ENCODE measurements at places on chromosomes 16 and 17.

GRCh38 chr17:12719948-12720347, 54.3 kb downstream of the MYOCD start:
- DNase-seq = no peak

GRCh38 chr16:14415291-14415690, 214.8 kb downstream of the PARN start:
- no peak for DNase-seq

- DNase-seq = no peak
Measured at GRCh38 chr17:11486868-11487310, 111.4 kb upstream of the DNAH9 start.

DNA sequence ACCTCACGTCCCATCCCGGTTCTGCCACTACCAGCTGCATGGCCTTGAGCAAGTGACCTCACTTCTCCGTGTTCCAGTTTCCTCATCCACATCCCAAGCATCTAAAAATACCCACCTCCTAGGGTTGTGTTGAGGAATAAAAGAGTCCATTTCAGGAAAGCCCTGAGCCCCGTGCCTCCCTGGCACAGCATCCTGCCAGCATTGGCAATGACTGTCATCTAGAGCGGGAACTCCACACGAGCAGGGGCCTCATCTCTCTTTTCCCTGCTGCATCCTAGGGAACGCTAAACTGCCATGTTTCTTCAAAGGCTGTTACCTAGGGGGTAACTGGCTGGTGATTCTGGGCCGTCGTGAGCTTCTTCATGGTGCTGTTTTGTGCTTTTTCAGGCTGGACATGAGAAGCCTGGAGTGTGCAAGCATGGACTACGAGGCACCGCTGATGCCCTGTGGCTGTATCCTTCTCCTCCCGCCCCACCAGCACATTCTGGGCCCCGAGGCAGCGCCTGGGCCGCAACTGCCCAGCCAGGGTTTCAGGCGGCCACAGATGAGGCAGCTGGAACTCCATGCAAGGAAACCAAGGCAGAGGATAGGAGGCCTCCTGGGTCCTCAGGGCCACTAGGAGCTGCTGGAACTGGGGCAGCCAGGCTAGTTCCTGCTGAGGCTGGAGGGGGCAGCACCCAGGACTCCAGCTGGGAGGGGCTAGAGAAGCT, 221.4 kb downstream of the KATNIP start:
- no peak for DNase-seq

DNA sequence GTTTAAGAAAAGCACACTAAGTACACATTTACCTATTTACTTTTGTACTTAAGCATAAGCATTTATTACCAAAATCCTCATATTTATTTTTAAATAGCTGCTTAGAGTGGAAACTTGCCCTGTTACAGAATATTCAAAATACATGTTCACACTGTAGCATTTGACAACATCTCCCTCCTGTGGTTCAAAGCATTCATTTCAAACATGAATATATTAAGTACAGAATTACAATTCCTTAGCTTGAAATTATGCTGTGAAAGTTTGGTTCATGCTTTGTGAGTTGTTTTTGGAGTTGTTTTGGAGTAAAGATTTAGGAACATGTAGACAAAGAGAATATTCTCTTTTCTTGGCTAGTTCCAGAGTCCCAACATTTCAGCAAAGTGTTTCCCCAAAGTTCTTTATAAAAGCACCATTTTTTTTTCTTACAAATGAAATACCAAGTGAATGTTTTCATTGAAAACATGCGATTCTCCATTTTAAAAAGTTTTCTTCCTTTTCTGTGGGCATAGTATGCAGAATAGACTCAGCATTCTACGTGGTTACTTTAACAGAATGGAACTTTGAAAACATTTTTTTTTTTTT, 33.2 kb downstream of the TUBD1 start:
- DNase-seq = no peak

DNA sequence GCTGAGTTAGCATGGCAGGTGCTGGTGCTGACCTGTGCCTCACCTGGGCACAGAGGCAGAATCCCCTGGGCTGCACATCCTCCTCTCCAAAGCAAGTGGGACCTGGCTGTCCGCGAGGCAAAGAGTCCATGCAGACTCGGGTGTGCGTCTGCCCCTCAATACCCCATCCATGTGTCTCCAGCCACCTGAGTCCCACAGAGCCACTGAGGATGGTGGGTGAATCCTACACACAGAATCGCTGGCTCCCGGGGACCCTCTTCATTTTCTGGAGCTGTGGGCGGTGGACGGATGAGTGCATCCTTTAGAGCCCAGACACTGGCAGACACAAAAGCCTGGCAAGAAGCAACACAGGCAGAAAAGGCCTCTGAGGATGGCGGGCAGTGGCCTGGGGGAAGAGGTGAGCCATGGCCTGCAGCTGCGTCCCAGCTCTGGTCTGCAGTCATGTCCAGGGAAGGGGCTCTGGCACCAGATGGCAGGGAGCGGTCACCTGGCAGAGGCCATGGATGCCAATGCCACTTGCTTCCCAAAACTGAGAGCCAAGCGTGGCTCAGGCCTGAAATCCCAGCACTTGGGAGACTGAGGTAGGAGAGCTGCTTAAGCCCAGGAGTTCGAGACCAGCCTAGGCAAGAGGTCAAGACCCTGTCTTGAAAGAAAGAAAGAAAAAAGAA, 29.9 kb downstream of the AXIN1 start:
- DNase-seq = no peak

- DNase-seq = no peak
Measured at GRCh38 chr17:58492238-58493121, 4.3 kb upstream of the HSF5 start.

DNA sequence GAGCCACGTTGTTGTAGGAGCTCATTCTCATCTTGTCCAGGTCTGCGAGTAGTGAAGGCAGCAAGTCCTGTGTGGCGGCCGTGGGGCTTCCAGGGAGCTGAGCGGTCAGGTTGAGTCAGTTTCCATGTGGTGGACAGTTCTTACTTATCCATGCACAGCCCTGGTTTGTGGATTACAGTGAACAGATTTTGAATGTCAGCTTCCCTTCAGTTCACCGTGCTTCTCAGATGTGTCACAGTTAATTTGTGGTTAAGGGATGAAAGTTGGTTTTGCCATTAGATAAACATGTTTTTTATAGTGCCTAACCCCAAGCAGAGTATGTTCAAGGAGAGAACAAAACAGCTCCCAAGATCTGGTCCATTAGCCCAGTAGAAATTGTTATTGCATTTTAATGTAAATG, 103.1 kb downstream of the RPTOR start:
- no peak for DNase-seq

DNA sequence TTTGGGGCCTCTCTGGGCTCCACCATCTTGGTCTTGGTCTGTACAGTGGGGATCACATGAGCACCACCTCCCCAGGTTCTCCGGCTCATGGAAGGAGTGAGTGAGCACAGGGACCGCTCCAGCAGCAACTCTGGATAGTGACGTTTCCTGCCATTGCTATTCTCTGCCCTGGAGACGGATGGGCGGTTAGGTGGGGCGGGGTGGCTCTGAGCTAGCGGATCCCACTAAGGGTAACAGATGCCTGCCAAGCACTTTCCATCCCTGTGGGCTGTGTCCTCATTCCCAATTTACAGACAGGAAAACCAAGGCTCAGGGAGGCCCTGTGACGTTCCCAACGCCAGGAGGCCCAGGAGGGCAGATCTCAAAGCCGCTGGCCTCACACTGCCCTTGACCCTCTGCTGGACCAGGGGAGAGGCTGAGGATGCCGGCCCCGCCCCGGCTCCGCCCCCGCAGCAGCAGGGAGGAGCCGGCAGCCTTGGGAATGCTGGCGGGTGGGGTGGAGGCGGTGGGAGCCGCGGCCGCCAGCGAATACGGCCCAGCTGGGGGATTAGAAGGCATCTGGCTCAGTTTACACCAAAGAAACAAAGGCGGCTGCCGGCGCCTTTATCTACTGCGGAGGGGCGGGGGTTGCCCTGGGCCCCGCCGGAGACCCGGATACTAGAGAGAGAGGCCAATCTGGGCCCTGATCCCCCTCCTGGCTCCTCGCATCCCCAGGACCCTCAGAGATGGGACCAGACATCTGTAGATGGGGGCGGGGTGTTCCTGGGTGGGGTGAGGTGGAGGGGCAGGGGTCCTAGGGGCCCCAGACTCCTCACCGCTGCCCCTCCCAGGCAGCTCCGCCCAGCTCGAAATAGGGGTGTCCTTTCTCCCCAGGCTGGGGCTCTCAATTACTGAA, 122.3 kb upstream of the CIBAR2 start:
- DNase-seq = peak; percentile 87

DNA sequence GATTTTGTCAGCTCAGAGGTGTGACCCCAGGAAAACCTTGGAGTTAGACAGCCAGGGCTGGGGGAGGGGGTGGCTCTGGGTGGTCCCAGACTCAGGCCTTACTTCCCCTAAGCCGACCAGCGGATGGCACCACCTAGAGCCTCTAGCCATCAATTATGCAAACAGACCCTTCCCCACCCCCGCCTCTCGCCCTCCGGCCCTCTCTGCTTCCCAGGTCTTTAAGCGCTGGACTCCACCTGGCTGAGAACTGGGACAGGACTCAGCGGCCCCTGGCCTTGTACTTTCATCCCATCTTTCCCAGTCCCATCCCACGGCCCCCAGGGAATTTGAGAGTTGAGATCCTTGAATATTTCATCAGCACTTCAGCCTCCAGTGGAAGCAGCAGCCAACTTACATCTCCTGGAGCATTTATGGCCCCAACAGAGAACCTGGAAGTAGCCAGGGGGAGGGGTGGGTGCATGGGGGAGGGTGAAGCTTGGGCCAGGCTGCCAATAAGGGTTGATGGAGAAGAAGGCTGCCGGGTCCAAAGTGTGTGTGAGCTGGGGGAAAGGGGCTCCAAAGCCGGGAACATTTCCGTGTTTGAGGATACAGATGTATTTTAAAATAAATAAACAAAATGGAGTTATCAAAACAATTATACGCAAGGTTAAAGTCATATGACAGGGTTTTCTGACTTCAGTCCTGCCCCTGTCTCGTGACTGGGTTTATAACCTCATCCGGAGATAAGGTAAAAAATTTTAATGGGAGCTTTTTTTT, 7.5 kb upstream of the JUP start:
- peak; percentile 51 for DNase-seq

DNA sequence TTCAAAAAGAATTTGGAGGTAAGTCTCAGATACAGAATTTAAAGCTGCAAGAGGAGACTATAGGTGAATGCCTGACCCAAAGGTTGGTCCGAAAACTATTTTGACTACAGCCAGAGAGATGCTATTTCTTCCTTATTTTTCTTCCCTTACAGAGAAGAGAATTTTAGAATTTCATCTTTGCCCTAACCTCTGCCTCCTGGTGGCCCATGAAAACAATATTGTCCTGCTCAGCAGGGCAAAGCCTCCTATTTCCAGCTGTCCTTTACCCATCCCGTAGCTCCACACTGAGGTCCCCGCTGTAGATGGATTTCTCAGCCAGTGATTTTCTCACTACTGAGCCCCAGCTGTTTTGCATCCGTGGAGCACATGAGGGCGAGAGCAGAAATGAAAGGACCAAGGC, 24.6 kb downstream of the HOXB1 start:
- no peak for DNase-seq

- DNase-seq = no peak
Measured at GRCh38 chr16:21116148-21116693, 34.4 kb downstream of the DNAH3 start.

DNA sequence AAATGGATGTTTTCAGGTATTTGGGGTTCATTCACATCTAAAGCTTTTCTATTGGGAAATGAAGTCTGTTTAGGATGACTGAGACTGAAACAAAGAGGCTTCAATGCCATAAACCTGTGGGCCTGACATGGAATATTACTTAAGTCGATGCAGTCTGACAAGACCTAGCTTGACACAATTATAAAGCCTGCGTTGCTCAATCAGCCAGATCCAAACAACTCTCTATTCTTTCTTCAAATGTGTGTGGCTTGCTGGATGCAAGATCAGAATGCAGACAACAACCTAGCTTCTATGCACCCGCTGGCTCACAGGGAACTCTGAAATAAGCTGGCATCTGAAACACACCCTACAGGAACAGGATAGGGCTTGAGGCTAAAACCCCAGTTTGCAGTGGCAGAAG, 40.0 kb downstream of the RFFL start:
- no peak for DNase-seq

DNA sequence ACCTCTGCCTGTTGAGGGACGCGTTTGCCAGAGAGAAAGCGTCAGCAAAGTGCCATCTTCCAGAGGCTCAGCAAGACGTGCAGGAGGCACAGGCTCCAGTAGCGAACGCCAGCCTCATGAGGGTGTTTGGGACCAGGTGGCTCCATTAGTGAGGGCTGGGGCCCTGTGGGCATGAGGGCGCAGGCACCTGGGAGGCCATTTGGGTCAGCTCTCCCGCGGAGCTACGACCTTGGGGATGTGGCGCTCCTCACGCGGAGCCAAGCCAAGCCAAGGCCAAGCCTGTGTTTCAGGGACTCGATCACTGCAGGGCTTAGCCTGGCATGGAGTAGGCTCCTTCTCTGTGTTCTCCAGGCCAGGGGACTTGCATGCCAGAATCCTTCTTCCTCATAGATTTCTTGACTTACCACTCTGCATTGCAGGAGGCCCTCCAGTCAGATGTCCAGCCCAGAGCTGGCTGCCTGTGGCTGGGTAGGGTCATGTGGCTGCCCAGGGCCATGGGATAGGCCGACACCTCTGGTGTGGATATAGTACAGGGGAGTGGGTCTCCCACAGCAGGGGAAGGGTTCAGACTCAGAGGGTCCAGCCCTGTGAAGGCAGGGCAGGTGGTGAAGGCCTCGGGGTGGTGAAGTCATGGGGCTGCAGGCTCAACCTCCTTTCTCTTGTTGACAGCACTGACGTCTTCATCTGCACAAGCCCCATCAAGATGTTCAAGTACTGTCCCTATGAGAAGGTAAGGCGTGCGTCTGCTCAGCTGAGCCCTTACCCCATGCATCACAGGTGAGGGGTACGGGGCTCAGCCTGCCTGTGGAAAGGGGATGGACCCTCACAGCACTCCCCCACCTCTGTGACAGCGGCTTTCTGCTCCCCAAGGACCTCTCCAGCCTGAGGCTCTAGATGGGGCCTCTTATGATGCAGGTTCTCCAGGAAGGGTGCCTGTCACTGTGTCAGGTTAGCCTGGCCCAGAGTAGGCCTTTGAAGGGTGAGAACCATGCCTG, 19.6 kb downstream of the NT5M start:
- DNase-seq = no peak

- no peak for DNase-seq
Measured at GRCh38 chr16:84047626-84048025, 5.0 kb upstream of the SLC38A8 start.

DNA sequence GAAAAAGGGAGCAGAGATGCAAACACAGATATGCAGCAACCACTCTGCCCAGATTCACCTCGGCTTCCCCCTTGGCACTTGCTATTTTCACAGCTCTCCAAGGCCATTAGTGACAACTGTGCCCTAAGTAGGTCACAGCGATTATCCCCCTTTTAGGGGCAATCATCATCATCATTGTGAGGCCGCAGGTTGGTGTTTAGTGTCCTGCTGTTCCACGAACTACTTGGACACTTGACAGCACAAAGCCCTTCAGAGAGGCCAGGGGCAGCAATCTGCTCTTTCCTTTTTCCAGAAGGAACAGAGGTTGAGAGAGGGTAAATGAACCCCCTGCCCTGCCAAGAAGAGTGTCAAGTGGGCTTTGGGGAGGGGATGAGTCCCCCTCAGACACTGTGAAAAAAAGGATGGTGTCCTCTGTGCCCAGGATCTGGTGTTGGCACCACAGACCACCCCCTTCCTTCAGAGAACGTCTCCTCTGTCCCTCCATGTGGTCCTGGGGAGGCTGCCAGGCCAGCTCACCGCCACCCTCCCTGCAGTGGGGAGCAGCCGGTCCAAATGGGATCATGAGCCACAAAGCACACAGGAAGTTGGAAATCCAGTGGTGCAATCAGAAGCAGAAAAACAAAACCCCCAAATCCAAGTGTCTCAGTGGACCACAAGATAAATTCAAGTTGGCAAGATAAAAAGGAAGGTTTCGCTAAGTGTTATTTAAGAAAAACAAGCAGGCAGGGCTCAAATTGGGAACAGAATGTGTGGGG, 78.4 kb upstream of the MED9 start:
- no peak for DNase-seq

Data from nephron progenitor cell (in vitro differentiated cells).